ENCODE measurements at places on chromosomes 2 and 18.

- DNase-seq = no peak
Measured at GRCh38 chr2:98637401-98638147, 29.2 kb downstream of the UNC50 start.

- DNase-seq = peak; percentile 28
Measured at GRCh38 chr18:48589797-48590519, 51.1 kb downstream of the CTIF start.

DNA sequence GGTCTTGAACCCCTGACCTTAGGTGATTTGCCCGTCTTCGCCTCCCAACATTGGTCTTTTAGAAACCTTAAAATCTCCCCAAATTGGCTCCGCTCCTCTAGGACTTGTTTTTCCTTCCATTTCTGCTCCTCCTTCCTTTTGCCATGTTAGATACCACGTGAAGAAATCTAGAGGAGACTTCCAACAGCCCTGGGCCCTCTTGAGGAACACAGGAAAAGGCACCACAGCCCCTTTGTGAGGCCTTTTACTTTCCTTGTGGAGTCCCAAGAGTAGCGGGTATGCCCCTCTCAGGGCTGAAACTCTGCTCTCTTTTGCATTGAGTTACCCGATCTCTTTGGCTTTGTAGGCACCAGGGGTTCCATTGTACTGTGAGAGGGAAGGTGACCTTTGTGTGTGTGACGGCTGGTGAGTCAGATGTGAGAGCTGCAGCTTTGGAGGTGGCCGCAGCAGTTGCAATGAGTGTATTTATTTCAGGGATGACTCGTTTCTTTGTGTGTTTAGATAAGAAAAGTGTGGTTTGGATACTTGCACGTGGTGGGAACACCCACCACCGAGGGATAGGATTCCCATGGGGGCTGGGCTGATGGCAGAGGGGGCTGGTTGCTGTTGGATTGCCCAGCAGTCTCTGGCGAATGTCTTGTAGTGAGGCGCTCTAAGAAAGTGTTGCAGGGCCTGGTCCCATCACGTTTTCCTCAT, 218.4 kb upstream of the HS6ST1 start:
- no peak for DNase-seq

- no peak for DNase-seq
Measured at GRCh38 chr2:238654479-238655197, 193.2 kb upstream of the TWIST2 start.

- no peak for DNase-seq
Measured at GRCh38 chr18:77405096-77405495, 155.4 kb downstream of the GALR1 start.

GRCh38 chr2:144510294-144510991, 9.5 kb downstream of the ZEB2 start:
- no peak for DNase-seq

- DNase-seq = no peak
Measured at GRCh38 chr18:13260197-13260934, 41.8 kb downstream of the LDLRAD4 start.

- DNase-seq = no peak
Measured at GRCh38 chr2:63408530-63408929, 179.7 kb downstream of the WDPCP start.

- DNase-seq = no peak
Measured at GRCh38 chr2:84393829-84394228, 65.3 kb downstream of the SUCLG1 start.

- peak; percentile 90 for DNase-seq
Measured at GRCh38 chr2:175004980-175005732, at the start of gene CHN1. TSS of gene CHN1 (minus strand) at chr2:175005381. CDS start at chr2:175004912, 469 bp downstream.

DNA sequence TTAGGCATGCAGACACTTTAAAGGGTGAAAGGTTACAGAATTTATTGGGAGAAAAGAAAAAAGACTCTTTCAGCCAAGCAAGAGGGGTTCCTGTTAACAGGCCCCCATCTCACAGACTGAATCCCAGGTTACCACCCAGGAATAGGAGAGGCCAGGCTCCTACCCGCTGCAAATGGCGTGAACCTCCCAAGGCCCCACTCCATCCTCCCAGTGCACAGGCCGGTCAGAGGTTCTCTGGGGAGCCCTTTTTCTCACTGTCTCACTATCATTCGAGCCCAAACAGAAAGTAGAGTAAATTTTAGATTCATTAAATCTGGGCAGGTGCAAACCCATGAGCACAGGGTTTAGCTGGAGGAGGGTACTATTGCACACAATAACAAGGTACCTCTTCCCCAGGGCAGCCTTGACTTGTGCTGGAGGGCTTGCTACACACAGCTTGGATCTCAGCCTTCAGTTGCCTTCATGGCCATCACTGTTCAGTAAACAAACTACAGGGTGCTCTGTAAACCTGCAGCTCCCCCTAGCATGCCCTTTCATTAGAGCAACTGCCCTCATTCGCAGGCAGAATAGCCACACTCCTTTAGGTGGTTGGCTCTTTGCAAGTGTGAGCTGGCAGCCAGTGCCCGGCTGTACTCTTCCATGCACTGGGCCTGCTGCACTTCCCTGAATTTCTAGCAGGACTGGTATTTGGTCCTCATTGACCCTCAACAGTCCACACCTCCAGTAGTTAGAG, 7.3 kb upstream of the PLEK start:
- DNase-seq = peak; percentile 48

- peak; percentile 16 for DNase-seq
Measured at GRCh38 chr2:176891857-176892256, 320.7 kb upstream of the HNRNPA3 start.

All from NCI-H2081 (cell line).